RPMI8226 (cell line): ENCODE measurements at places on chromosomes 5 and 9.
A peak's percentile ranks its signal among the peaks of the same experiment; 100 is the strongest.

DNA sequence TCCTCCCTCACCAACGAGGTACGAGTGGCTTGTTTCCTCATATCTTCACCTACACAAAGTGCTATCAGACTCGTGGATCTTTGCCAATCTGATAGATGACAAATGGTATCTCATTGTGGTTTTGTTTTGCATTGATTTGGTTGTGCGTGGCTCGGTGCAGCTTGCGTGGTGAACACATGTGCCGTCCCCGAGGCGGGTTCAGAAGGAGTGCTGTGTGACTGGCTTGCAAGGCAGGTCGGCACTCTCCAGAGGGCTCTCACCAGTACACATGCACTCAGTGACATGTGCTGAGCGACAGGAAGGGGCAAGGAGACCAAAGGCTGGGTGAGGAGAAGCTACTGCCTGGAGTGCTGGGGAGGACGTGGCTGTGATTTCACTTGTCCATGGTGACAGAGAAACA lies 95.3 kb upstream of the PITX1 start:
- DNase-seq: no peak

DNA sequence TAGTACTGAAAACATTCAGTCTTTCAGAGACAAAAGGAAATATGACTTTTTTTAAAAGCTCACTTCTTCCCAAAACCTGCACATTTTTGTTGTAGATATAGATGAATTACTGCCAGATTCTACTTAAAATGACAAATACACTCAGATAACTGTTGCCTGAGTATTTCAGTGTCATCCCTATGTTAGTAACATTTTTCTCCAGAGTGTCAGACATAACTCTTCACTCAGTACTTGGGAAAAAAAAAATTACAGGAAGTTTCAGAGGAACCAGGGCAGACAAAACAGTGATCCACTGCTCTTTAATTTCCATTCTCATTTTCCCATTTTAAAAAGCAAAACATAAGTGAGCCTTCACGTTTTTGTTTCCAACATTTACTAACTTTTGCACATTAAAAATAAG lies 79.3 kb upstream of the ITGA1 start:
- DNase-seq: no peak

DNA sequence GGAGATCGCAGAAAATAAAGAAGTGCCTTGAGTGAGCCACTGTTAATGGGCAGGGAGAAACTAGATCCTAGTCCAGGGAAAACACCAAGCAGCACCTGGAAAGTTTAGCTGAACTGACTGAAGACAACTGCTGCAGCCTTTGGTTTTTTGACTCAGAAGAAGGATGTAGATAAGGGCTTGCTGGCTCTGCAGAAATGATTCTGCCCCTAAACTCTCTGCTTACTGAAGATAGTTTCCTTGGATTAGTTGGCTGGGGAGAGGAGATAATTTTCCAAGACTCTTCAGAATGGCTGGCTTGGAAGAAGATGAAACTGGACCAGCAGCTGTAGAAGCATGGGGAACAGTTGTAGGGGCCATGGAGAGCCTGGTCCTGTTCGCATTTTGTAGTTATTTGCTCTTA lies 471.8 kb downstream of the KDM4C start:
- DNase-seq: no peak

- DNase-seq: no peak
Measured at GRCh38 chr9:96062854-96063253, 187.4 kb downstream of the ERCC6L2 start.

DNA sequence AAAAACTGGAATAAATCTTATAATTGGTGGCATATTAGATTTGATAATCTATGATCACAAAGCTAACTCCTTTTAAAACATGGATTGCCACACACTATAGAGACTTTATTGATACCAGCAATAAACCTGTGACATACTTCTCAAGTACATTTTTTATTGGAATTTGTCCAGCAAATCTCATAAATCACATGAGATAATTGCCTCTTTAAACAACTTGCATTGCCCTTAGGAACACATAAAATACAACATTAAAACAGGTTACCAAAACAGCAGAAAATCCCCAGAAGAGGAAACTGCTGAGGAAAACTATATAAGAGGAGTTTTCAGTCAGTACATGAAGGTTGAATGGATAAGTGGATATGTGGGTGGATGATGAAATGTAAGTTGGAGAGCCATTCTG lies 124.6 kb downstream of the SNCAIP start:
- DNase-seq: no peak

- DNase-seq: peak; percentile 37
Measured at GRCh38 chr5:83608122-83608521, 112.5 kb downstream of the HAPLN1 start.

DNA sequence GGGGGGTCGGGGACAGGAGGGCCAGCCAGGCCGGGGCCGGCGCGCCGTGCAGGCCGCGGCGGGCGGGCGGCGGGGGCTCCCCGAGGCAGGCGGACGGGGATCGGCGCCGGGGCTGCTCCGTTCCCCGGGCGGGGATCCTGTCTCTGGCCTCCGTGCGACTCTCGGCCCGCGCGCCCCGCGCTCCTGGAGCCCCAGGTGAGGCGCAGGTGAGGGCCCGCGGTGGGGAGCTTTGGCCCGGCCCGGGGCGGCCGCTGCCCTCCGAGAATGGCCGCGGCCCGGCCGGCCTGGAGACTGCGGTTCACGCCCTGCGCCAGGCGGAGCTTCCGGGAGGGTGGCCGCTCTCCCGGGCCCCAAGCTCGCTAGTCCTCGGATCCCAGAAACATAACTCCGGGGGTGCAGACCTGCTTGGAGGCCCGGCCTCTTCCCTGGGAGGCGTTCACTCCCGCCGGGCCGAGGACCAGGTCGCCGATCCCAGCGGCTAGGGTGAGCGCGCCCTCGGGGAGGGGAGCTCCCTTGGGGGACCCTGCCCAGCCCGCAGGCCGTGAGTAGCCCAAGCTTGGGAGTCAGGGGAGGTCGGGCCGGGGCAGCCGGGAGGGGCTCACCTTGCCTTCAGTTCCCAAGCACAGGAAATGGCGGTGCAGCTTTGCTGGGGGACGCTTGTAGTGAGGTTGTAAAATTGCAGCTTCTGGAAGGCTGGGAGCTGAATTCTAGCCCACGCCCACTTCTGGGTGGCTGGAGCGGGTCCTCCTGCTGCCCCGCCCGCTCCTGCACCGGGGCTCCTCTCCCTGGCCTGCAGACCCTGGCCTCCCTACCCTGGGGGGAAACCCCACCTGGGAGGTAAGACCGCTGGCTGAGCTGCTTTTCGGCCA lies 723 bp downstream of the PPP1R26 start:
- DNase-seq: peak; percentile 59

GRCh38 chr9:126860077-126860756 lies at the start of gene ZBTB34:
ZBTB34 (plus strand) TSS chr9:126860639; CDS start chr9:126879400, 18,761 bp downstream.
- DNase-seq: peak; percentile 79

GRCh38 chr9:6631207-6631512 lies 14.4 kb downstream of the GLDC start:
- DNase-seq: no peak

GRCh38 chr9:33124751-33125381 lies 42.3 kb downstream of the B4GALT1 start:
- no peak for DNase-seq

GRCh38 chr5:106727071-106727470 lies 943.7 kb downstream of the EFNA5 start:
- no peak for DNase-seq

DNA sequence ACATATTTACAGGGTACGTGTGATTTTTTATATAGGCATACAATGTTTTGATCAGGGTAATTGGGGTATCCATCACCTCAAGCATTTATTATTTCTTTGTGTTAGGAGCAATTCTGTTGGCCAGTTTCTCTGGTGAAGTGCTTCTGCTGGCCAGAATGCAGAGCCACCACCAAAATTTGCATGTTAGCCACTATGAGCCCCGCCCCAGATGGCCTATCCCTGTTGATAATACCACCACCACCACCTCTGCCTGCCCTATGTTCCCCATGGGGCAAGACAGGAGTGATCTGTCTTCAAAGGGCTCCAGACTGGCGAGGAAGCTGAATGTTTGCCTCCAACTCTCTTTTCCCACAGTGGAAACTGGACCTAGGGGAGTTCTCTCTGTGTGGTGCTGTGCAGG lies 26.0 kb upstream of the JAK2 start:
- DNase-seq: no peak

GRCh38 chr5:74028406-74028805 lies 402.4 kb downstream of the ARHGEF28 start:
- DNase-seq: no peak

DNA sequence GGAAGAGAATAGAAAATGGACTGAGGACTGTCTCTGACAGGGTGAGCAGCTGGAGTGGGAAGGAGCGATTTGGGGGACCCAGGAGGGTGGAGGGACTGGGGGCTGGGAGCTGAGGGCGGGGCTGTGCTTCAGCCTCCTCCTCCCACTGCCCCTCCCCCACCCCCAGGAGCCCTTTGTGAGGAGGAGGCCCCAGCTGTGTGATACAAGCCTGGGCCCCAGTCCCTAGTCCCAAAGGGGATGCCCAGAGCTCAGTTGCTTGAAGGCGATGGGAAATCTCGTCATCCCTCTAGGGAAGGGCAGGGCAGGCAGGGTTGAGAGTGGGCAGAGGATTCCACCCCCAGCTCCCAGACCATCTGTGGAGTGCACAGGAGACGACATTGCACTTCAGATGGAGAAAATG lies at the start of gene SPATA31E1:
SPATA31E1 (plus strand) TSS at position 251 of the 400 bp plus-strand sequence; CDS start at position 266, 15 bp downstream.
- DNase-seq: no peak

DNA sequence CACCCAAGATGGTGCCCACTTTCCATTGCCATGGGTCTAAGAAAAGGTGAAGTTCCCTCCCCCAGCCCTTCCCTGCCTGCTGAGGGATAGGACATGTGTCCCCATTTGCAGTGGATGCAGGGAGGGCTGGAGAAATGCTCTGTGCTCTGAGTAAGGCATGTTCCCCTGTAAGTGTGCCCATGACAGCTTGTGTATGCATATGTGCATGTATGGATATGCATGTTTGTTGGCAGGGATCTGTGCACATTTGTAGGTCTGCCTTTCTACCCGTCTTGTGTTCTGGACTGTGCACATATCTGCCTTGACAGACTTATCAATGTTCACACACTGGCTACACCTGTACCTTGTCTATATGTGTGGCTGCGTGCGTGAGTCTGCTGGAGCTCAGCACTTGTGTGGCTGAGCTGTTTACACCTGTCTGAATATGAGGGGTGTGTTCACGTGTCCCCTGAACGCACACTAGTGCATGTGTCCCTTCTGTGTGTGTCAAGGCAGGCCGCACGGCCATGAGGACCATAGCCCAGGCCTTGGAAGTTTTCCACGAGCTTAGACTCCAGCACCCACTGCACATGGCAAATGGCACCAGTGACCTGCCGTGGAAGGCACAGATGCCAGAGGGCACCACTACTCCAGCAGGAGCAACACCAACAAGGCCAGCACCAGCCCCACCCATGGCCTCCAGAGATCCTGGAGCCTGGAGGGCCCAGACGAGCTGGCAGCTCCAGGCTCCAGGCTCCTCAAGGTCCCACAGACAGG lies 27.4 kb upstream of the TTLL11 start:
- no peak for DNase-seq

- no peak for DNase-seq
Measured at GRCh38 chr5:125011419-125011818, 265.0 kb upstream of the ZNF608 start.
